Upper lobe of right lung (tissue), 1 donor: ENCODE measurements at places on chromosomes 11 and 22. TPM values are rescaled to one million over a fixed set of nuclear protein-coding genes. Genes with fewer than 3 reads are reported as not detected.

DNA sequence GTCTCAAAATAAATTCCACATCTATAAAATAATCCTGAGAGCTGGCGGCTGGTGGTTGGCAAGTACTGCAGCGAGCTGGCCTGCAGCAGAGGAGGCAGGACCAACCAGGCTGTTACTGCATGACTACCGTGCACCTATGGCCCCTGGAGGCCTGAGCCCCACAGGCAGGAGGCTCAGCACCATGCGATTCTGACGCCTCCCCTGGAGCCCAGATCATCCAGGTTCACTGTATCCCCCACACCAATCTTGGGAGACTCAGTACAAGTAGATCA is 159.5 kb upstream of the NCAM1 start:
- no peak for DNase-seq

DNA sequence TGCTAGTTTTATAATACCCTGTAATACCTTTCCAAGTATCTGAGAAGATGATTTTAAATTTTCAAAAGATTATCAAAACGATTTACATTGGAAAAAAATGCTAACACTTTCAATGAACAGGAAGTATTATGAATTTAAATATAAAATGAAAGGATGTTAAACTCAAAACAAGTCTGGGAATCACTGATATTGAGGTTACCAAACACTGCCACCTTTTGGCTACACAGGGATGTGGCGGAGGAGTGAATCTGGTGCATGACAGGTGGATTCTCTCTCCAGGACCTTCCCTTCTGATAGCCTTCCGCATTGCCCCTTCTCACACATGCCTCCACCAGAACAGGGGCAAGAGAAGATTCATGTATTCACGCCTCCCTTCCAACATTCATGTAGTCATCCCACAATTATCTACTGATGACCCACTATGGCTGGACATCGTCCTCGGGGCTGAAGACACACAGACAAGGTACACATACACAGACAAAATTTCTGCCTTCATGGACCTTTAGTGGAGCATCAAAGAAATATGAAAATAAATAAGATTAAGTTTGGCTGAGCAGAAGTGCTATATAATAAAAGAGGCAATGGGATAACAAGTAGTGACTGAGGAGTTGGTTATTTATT is 34.7 kb downstream of the ATG16L2 start:
- no peak for DNase-seq

DNA sequence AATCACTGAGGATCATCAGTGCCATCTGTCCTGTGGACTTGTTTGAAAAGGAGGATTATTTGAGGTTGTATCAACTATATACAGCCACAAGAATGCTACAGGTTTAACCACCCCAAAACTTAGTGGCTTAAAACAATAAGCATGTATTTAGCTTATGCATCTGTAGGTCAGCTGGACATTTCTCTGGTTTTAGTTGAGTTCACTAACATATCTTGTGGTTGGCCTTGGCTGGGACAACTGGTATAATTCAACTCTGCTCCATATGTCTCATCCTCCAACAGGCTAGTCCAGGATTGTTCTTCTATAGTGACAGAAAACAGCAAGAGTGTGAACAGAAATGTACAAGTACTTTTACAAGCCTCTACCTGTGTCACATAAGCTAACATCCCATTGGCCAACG is 49.9 kb upstream of the SOX6 start:
- no peak for DNase-seq

DNA sequence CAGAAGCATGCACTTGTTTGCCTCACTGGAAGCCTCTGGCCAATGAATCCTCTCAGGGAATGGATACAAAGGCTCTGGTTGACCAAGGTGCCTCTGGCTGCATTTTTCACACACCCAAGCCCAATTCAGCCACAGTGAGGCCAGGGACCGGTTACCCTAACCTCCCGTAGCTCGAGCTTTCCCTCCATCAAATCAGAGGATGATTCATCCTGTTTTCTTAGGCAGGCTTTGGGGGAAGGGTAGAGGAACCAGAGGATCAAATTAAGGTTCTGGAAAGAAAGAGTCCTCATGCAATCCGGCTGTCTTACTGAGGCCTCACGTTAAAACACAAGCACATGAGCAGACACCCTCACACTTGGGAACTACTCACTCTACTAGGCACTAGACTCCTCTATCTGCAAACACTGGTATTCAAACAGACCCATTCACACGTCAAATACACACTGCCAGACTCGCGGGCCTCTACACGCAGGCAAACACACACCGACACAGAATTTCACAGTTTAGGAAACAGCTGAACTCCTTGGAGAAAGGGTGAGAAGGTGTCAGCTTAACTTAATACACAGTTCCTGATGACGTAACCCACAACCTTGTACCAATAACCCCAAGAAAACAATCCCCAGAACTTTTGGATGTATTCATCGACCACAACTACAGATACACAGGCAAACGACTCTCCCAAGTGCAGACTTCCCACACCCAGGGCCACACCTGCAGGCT is 12.4 kb downstream of the NRXN2 start:
- DNase-seq = peak; percentile 29

GRCh38 chr11:82942376-82942775 is 40.8 kb downstream of the DDIAS start:
- no peak for DNase-seq

GRCh38 chr22:39967103-39967829 is 7.1 kb downstream of the TMA7B start:
- no peak for DNase-seq

DNA sequence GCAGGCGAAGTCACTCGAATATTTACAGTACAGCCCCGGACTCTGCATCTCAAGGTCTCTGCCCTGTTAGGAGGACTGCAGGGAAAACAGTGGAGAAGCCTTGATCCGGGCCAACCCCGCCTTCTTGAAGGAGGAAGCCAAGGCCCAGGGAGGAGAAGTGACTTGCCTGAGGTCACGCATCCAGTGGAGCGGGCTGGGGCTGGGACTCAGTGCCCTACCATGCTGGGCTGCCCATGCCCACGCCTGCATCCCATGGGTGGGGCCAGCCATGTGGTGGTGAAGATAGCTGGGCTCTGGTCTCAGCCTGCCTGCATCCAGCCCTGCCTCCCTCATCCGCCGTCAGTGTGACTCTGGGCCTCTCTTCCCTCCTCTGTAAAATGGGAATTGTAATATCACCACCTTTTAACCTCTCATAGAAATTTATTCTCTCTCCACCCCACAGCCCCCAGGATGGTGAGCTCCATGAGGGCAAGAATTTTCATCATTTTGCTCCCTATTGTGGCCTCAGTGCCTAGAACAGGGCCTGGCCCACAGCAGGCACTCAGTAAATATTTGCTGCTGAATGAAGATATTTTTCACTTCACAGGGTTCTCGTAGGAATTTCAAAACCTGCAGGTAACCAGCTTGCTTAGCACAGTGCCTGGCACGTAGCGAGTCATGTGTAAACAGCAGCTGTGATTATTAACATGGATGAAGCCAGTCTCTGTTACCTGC is 57.3 kb downstream of the OTOG start:
- DNase-seq = peak; percentile 55

DNA sequence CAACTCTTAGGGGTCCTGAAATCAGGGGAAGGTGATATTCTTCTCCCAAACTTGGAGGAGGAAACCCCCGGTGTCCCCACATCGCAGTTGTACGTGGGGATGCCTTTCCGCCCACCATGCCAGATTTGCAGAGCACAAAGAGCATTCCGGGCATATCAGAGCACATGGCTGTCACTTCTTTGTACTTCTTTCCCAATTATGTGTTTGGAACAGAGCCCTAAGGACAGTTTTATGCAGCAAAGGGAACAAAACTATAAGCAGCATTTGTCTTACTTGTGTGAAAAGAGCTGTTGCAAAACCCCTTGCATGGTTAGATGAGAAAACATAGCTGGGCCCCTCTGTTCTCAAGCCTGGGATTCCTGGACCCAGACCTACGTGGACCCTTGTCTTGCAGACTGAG is 41.2 kb downstream of the NTM start:
- DNase-seq = no peak

DNA sequence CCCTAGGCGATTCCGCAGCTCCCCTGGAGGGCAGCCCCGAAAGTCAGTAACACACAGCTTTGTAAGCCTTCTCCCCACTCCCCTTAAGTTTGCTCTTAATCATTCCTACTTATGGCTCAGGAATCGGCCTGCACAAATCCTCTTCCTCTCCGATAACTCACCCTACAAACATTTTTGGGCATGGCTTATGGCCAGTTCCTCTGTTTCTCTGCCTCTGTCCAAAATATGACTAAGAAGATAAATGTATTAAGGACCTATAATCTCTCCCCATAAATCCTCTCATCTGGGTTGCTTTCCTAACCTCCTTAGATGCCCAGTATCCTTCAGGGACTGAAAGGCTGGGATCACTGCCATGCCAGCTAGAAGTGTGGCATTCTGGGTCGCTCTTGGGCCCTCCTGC is 41.0 kb downstream of the PAMR1 start:
- no peak for DNase-seq

The MYEOV gene
- 0.23 TPM for total RNA-seq

The OR4X2 gene
- total RNA-seq = not detected

The OR51D1 gene
- not detected for total RNA-seq
